Activated B cell treated with CpG ODN at 0.5 μM for 24 hours (primary cell): ENCODE measurements at places on chromosomes 6 and 20. TPM values are rescaled to one million over a fixed set of nuclear protein-coding genes. Genes with fewer than 3 reads are reported as not detected.

DNA sequence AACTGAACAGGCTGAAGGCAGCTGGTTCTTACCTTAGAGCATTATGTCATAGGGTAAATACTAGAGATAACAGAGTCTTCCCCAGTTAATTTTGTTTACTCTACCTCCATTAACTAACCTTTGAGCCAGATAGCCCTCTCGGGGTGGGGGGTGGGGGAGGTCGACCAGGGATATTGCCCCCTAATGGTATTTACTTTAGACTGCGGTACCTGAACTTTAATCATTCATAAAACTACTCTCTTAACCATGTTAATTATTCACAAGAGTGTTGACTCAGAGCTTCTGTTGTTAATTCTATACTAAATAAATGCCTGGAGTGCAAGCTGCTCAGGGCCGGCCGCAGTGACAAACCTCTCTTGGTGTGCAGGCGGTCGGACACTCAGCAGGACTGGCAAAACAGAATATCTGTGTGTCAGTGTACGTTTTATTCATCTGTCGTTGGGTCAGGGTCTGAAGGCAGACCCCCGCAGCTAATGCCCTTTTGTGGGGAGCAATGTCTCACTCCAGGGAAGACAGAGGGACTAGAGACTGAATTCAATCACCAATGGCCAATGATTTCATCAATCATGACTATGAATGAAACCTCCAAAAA lies 152.4 kb upstream of the COL21A1 start:
- H3K27me3 ChIP-seq, result no peaks in the 10 kb centered on the region
- no peaks in the 10 kb centered on the region for H3K4me1 ChIP-seq
- no peak overlapping the region for H3K27ac ChIP-seq
- no peaks in the 10 kb centered on the region for H3K36me3 ChIP-seq

- H3K27ac ChIP-seq, result no peak within 1 kb of the TSS
- DNase-seq, result no peak
- peak within 1 kb of the TSS; percentile 82 for H3K4me3 ChIP-seq
- H3K27me3 ChIP-seq, result peaks cover 58% of the 10 kb centered on the region
These were observed at the start of gene AKAP12 for GRCh38 chr6:151239603-151240035. TSS of gene AKAP12 (plus strand) at chr6:151239967. CDS start at chr6:151240563, 596 bp downstream.

- no peaks in the 10 kb centered on the region for H3K36me3 ChIP-seq
- no peak for DNase-seq
- peaks cover 7% of the 10 kb centered on the region for H3K27me3 ChIP-seq
These were observed 20.4 kb upstream of the LAMA4 start for GRCh38 chr6:112274774-112275173.

DNA sequence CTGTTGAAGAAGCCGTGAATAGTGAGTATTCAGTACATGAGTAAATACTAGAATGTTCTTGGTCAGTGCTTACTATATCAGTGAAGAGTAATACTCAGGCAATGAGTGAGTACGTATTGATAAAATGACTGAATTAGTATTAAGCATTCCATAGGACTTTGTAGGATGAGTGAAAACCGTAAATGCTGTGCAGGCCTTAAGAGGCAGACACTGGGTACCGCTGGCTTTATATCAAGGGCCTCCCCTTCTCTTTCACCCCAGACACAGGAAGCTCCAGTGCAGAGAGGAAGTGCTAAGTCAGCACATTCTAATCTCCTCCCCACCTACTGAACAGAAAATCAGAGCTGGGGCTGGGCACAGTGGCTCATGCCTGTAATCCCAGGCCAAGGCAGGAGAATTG lies 24.2 kb downstream of the POFUT1 start:
- DNase-seq, result no peak
- no peaks in the 10 kb centered on the region for H3K27me3 ChIP-seq

The ADRM1 gene
- 97.9 and 98.0 TPM in 2 replicates for total RNA-seq

The LPA gene
- total RNA-seq, result not detected in 2 replicates

The CAP2 gene
- total RNA-seq, result not detected in 2 replicates

- no peak overlapping the region for H3K4me3 ChIP-seq
- peaks cover 3% of the 10 kb centered on the region for H3K36me3 ChIP-seq
- no peak for DNase-seq
- no peak overlapping the region for H3K27ac ChIP-seq
These were observed 95.1 kb upstream of the MPC1 start for GRCh38 chr6:166477647-166478365.
